ENCODE measurements at places on chromosomes 7 and 10.

DNA sequence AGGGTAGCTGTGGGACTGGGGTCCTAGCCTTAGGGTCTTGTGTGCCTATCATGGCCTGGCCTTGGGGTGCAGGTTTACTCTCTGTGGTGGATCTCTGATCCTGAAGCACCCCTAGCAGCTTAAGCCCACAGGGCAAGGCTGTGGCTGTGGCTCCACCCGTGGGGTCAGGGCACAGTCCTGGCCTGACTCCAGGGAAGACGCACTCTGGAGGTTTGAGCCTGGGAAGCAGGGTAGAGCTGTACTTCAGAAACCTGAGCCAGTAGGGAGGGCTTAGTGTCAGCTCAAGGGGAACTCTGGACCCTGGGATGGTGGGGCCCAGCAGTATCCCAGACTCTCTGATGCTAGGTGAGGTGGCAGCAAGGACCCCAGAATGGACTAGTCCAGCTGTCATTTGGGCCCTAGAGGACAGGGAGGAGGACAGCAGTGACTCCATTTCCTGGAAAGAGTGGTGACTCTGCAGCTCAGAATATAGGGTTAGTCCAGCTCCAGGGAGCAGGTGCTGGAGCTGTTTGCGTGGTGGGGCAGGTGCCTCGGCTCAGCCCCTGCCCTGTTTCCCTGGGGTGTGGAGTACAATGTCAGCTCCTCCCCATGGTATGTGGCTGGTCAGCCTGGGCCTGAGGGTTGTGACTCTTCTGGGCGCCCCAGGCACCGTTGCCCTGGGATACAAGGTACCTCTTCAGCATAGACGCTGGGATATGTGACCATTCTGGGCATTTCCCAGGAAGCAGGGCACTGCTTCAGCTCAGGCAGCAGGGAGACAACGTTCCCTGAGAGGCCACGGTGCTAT lies 15.8 kb downstream of the GTPBP4 start:
- DNase-seq = no peak

- DNase-seq = no peak
These were observed 31.0 kb downstream of the GPR141 start for GRCh38 chr7:37714606-37715005.

DNA sequence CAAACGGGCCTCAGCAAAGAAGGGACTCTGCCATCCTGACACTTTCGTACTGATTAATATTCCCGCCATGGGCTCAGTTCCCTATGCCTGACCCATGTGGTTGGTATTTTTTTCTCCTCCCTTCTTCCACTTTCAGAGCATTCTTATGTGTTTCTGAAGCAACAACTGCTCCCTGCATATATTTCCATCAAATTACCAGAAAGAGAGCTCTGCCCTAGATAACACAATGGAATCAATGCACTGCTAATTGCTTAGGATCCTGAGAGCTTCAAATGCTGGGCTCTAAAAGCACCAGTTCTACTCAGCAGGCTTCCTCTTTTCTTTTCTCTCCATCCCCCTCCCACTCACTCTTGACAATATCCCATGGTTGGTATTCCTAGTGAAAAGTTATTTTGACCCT lies 5.3 kb downstream of the TECTB start:
- DNase-seq = no peak

GRCh38 chr7:88185650-88186049 lies 34.2 kb downstream of the SRI start:
- no peak for DNase-seq

DNA sequence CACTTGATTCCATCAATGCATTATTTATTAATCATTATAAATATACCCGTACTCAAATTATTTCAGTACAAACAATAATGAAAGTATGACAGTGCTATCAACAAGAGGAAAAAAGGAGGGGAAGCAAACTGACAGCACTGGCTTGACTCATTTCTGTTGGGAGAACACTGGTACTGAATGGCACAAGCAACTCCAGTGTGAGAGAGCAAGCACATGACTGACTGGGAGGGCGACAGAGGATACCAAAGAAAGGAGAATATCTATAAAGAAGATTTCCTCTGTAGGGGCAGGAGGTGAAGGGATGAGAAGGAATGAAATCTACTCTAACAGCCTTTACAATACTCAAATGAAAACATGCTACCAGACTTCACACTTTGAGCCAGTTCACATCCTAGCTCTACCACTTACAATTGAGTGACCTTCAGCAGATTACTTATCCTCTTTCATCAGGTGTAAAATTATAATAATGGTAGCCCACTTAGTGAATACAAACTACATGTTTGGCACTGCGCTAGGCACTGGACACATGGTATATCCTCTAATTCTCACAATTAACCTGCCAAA lies 1.5 kb downstream of the USP54 start:
- DNase-seq = no peak

DNA sequence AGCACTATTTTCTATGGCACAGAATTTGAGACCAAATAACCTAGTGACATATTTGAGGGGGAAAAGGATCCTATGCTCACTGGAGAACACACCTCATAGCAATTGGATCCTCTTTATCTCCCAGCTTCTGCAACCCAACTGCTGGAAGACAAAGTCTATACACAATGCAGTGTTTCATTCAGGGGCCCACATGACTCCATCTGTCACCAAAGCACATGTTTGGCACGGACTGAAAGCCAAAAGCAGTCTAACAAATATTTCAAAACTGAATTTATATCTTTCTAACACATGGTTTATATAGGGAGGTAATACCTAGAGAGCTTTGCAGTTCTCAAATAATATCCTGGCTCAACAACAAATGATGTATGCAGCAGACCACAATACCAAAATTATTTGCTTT lies 39.2 kb downstream of the ADAM12 start:
- no peak for DNase-seq

GRCh38 chr10:127470911-127471310 lies 78.2 kb upstream of the NPS start:
- DNase-seq = no peak

DNA sequence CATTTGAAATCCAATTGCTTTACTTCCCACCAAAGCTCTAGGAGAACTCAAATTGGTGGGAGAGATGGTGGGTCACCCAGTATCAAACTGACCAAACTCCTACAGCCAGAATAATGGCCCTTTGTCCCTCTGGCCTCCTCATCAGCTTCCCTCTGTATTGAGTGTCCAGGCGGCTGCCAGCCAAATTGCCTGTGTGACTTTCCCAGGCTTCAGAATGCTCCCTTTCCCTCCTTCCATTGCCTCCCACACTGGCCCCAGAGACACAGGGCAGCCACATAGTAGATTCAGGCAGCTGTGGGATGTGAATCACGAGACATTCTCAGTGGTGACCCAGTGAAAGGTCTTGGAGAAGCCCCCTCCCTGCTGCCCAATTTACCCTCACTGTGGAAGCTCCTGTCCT lies 12.7 kb upstream of the VDAC2 start:
- DNase-seq = peak; percentile 17

DNA sequence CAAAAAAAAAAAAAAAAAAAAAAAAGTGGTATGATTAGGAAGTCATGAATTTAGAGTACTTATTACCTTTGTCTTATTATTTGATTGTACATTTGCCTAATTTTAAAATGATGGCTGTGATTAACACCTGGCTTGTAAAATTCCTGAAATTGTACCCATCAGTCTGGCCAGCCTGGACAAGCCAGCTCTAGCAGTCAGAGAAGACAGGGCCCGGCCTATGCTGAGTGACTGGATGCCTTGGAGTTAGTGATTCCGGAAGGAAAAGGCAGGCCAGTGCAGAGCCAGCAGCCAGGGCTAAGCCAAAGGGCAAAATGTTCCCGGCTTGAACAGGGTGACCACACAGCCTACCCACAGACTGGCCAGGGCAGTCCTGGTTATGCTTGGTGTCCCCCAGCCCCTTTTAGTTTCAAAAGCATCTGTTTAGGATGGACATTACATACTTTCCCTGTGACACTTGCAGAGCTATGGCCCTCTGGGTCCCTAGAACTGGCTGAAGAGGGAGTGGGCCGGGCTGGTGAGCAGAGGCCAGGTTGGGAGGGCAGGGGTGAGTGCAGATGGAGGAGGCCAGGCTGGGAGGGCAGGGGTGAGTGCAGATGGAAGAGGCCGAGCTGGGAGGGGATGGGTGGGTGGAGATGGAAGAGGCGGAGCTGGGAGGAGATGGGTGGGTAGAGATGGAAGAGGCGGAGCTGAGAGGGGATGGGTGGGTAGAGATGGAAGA lies 61.7 kb downstream of the PROSER2 start:
- no peak for DNase-seq

GRCh38 chr7:137546671-137547070 lies 203.1 kb upstream of the PTN start:
- no peak for DNase-seq

GRCh38 chr7:1883031-1883761 lies 213.1 kb downstream of the ELFN1 start:
- DNase-seq = no peak

GRCh38 chr7:610141-610530 lies 90.5 kb upstream of the PDGFA start:
- no peak for DNase-seq

DNA sequence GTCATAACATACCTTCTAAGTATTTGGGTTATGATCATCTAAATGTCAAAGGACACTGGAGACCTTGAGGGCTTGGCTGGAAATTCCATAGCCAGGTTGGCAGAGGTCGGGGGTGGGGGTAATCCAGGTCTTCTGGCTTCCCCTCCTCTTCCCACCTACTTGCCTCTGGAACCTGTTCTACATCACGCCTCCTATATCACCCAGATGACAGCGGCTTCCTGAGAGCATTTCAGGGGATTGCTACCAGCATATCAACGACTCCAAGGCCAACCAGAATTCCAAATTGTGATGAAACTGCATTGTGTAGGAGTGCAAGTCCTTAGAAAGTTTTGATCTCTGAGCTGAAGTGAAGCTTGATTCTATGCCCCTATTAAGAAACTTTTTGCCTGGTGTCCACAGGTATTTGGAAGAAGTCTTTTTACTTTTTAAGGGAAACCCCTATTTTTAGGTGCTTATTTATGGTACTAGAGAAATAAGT lies 95.7 kb downstream of the SH2D4B start:
- no peak for DNase-seq

- DNase-seq = peak; percentile 21
These were observed 32.9 kb upstream of the INPP5A start for GRCh38 chr10:132504501-132505272.

- no peak for DNase-seq
These were observed 259.7 kb downstream of the EXOC4 start for GRCh38 chr7:133512560-133512959.

GRCh38 chr10:18109341-18109870 lies 30.8 kb upstream of the CACNB2 start:
- DNase-seq = no peak

DNA sequence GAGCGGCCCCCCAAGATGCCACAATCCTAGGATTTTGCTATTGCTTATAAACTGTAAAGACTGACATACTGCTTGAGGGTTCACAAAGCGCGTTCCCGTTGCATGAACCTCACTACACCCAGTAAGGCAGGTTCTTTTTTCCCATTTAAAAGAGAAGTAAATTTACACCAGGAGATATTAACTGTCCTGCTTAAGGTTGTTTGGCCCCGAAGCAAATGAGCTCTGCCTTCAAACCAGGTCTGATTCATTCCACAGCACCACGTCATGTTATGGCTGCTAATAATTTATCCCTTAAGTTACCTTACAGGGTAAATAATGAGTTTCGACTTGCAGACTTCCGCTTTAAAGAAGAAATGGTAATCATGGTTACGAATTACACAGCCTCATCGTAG lies 559 bp upstream of the FKBP14 start:
- no peak for DNase-seq

DNA sequence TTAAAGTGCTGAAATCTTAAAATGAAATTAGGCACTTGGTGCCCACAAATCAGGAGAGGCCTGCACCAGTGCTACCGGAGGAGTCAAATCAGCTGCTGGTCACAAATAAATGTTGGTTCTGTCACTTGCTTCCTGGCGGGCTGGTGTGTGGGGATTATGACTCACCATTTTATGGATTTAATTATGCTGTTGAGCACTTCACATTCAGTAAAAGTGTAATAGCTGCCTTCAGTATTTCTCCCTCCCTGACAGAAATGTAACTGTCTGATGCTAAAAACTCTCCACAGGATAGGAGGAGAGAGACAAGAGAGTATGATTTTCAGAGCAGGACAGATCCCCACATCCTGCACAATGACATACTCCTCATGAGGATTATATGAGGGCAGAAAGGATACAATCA lies 186.0 kb downstream of the JAZF1 start:
- DNase-seq = no peak

- DNase-seq = no peak
These were observed 594.2 kb upstream of the NRG3 start for GRCh38 chr10:81280497-81281479.

DNA sequence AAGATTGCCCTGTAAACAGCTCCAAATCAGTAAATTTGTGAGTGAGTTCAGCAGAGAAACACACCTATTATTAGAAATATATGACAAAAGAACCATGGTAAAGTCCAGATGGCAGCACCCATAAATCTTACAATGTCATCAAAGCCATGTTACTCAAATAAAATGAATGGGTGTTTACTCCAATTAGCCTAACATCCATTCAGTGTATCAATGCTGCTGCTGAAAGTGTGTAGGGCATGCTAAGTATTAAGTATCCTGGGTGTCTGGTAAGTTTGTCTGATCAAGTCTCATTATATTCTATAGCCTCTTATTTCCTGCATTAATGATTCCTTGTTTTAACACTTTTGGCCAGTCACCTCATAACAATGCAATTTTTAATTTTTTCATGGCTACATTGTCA lies 185.5 kb upstream of the STEAP4 start:
- DNase-seq = no peak

- no peak for DNase-seq
These were observed 28.1 kb downstream of the PLAC9 start for GRCh38 chr10:80160361-80161320.

DNA sequence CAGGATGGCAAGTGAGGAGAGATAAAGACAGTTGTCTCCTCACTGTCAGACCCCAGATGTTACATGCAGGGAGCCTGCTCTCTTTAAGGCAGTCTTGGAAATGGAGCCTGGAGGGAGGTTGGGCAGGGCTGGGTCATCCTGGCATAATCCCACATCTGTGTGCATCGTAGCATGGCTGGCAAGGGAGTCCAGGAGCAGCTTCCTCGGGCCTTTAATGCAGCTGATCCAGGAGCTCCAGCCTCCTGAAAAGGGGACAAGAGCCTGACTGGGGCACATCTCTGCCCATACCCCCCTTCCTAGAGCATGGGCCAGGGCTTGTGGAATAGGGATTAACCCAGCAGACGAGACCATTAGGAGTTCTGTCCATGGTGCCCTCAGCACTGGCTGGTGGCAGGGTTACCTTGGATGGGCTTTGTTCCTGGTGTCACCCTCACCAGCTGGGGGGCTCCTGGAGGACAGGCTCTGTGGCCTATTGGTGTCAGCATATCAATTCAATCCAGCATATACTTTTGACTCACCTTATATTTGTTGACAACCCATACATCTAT lies 34.9 kb downstream of the TBATA start:
- DNase-seq = no peak

DNA sequence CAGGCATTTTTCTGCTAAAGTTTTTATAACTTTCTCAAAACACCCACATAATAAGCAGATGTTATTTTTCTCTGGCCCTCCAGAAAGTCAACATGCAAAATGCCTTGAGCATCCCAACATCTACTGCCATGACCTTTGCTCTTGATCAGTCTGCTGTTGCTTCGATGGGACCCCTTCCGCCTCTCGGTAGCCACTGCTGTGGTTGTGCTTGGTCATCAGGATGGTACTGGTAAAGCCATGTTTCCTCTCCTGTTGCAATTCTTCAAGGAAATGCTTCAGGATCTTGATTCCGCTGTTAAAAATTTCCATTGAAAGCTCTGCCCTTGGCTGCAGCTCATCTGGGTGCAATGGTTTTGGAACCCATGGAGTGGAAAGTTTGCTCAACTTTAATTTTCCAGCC lies 533.0 kb downstream of the DNAJB6 start:
- no peak for DNase-seq
